Gastrocnemius medialis (tissue), 4 donors: ENCODE measurements at places on chromosomes 6 and 20.

DNA sequence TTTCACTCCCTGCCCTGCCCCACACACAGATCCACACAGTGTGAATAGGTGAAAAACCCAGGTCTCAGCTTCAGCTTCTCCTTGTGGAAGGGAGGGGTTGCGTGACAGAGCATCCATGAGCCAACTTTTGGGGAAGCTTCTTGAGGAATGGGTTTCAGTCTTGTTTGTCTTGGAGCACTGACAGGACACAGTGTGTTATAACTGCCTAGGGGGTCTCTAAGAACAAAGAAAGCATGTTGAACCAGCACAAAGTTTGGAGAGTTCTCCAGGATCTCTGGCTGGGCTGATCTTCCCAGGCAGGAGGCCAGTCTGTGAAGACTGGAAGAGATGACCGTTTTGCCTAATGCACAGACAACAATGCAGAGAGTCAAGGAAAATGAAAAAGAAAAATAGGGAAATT is 164.5 kb downstream of the COL12A1 start:
- no peak for DNase-seq

DNA sequence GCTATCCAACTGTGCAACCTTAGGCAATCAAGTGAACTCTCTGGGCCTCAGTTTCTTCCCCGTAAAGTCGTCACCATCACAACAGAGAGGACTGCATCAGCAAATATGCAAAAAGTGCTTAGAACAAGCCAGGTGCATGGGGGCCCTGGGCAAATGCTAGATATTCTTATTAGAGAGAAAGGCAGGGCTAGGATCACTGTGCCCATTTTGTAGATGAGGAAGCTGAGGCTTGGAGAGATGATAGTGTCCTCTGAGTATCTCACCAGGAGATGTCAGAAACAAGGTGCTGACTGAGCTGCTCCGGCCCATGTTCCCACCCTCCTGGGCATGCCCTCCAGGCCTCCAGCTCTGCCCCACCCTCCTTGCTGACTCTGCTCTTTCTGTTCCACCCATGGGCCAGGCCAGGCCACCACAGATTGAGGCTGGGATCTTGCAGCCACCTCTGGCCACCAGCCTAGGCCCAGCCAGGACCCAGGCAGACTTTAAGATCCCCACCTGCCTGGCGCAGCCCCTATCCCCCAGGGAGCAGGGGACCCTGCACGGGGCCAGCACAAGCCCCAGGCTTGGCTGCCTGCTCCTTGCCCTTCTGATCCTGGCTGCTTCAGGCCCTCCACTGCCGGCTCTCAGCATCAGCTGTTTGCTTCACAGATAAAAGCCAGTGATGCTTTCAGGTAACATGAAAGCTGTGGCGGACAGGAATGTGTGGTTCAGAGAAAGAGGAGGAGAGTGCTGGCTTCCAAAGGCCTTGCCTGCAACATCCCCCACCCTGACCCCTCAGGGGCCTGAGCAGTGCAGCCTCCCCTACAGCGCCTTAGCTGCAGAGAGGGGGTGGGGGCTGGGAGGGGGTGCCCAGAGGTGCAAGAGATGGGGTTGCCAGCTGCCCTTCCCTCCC is 47.6 kb downstream of the GRM4 start:
- DNase-seq: no peak

DNA sequence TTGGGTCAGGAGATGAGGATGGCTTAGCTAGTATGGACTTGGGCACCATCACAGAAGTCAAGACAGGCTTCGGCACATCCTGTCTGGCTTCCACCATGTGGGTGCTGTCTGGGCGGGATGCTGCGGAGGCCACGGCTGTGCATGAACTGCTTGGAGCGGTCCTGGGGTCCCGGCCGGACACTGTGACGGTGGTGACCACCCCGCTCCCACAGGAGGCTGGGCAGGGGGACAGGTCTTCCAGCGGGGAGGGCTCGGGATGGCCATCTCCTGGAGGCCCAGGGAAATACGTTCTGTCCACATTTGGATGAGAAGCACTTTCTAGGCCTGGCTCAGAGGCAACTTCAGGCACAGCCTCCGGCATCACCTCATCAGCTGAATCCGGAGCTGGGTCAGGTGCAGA is 32.1 kb upstream of the TCFL5 start:
- DNase-seq: no peak

DNA sequence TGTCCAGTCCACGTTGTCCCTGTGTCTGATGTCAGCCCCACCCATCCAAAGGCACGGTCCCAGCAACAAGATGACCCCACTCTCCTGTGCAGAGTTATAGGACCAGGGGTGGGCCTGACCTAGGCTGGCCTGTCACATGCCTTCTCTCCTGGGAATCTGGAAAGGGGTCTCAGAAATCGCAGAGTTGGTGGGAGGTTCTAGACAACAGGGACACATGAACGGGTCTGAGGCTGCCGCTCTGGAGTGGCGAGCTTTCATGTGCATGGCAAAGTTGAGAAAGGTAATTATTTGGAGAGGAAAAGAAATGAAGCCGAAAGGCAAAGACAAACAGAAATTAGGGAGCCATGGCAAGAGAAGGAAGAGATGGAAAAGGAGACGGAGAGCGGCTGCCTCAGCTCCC is 29.5 kb downstream of the BFSP1 start:
- DNase-seq: no peak

GRCh38 chr6:116682334-116682712 is 1.3 kb downstream of the KPNA5 start:
- no peak for DNase-seq

- no peak for DNase-seq
These were observed 13.0 kb upstream of the IER3 start for GRCh38 chr6:30757261-30757904.

DNA sequence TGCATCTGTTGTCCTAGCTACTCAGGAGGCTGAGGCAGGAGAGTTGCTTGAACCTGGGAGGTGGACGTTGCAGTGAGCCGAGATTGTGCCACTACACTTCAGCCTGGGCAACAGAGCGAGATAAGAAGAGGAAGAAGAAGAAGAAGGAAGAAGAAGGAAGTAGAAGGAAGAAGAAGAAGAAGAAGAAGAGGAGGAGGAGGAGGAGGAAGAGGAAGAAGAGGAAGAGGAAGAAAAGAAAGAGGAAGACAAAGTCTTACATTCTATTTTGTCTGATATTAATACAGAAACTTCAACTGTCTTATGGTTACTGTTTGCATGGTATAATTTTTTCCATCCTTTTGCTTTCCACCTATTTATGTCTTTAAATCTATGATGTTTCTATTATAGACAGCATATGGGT is 7.2 kb upstream of the NELFCD start:
- DNase-seq: no peak

DNA sequence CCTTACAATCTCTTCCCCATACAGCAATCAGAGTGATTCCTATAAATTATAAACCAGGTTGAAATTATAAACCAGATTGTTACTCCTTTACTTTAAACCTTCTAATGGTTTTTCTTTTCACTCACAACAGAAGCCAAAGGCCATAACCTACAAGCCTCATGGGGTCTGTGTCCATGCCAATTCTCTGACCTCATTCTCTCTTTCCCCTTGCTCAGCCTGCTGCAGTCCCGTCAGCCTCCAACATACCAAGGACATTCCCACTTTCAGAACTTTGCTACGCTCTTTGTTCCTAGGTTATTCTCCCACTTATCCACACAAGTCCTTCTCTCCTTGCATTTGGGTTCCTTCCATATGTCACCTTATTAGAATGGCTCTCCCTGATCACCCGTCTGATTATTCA is 277.9 kb upstream of the TCF21 start:
- no peak for DNase-seq

DNA sequence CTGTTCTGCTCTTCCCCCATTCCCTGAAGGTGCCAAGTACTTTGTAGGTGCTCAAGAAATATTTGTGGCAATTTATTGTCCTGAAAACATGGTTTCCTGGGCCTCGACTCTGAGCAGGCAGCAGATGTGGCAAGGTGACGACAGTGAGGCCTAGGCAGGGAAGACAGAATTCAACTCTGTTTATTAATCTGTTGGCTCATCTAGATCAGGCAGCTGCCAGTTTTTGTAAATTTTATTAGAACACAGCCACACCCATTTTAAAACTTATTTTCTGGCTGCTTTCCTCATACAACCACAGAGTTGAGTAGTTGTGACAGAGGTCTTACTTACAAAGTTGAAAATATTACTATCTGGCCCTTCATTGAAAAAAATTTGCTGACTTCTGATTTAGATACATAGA is 24.5 kb downstream of the MAPK14 start:
- DNase-seq: peak; percentile 49

- no peak for DNase-seq
These were observed 77.6 kb upstream of the SASH1 start for GRCh38 chr6:148265054-148265453.

GRCh38 chr20:49445176-49445575 is 37.3 kb downstream of the KCNB1 start:
- no peak for DNase-seq

GRCh38 chr20:31706607-31707257 is 15.9 kb downstream of the BCL2L1 start:
- DNase-seq: peak; percentile 62

DNA sequence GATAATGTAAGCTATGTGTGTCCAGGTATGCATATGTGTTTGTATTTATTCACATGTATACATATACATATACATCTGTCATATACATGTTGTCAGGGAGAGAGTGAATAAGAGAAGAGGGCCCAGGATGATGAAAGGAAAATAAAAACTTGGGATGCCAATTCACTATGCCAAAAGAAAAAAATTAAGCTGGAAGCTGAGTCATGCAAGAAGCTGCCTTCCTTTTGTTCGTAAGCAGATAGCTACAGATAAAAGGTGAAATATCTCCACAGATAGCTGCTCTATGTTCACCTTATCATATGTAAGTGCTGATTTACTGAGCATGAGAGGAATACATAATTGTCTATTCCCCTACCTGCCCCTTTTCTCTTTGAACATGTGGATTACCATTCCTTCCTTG is 579.9 kb downstream of the EPM2A start:
- no peak for DNase-seq

- no peak for DNase-seq
These were observed 48.4 kb downstream of the MTFR2 start for GRCh38 chr6:136201732-136202131.

DNA sequence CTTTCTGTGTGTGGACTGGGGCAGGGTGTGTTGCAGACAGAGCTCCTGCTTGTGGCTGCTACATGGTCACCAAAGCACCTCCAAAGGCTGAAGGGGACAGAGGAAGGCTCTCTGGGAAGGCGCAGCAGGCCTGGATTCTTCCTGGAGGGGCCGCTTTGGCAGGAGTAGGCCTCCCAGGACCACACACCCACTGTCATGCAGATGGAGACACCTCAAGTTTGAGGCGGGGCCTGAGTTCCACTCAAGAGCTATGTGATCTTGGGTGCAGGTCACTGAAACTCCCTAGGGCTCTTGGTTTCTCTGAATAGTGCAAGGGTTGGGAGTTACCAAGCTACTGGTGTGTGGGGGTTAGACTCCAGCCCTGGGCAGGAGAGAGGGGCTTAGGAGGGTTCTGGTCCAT is 27.9 kb downstream of the EFCAB8 start:
- no peak for DNase-seq

GRCh38 chr6:169452117-169452868 is 198.6 kb upstream of the THBS2 start:
- peak; percentile 50 for DNase-seq

GRCh38 chr6:87762116-87762515 is 60.1 kb upstream of the AKIRIN2 start:
- no peak for DNase-seq

DNA sequence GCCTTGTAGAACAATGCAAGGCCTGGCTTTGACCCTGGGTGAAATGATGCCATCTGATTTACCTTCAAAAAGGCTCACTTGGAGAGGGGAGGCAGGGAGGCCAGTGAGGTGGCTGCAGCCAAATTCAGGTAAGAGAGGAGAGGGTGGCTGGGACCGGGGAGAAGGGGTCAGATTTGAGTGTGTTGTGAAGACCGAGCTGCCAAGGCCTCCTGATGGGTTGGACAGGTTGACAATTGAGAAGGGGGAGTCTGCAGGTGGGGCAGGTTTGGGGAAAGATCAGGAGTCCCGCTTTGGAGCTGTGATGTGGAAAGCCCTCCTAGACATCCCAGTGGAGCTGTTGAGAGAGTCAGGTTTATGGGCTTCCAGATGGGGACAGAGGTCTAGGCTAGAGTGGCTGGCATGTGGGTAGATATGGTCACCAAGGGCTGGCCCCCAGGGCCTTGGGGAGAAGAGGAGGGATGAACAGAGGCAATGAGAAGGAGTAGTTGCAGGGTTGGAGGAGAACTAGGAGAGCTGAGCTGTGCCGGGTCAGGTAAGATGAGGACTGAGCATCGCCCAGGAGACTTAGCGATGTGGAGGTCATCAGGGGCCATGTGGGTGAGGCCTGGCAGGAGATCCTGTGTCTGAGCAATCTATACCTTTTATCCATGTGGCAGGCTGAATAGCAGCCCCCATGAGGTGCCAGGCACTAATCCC is 70.5 kb upstream of the TOX2 start:
- no peak for DNase-seq

DNA sequence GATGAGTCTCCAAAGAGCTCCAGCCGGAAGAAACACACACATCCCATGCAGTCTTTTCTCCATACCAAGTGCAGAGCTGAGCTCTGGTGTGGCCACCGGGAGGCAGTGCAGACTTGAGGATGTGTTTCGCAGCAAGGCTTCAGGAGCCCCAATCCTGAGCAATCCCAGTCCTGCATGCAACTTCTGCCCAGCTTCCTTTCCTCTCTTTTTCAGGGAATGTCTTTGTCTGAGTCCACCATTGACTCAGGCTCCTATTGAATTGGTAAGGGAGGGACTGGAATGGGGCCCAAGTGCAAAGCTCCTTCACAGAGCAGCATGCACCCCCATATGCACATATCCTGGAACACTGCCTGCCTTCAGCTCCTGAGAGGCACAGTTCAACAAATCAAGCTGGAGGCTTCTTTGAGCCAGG is 50.5 kb upstream of the ASIP start:
- peak; percentile 53 for DNase-seq
